Kasumi-1 (cell line): ENCODE measurements at places on chromosomes 7 and 10.

GRCh38 chr7:16098585-16099179, 322.7 kb downstream of the CRPPA start:
- peak; percentile 13 for DNase-seq

DNA sequence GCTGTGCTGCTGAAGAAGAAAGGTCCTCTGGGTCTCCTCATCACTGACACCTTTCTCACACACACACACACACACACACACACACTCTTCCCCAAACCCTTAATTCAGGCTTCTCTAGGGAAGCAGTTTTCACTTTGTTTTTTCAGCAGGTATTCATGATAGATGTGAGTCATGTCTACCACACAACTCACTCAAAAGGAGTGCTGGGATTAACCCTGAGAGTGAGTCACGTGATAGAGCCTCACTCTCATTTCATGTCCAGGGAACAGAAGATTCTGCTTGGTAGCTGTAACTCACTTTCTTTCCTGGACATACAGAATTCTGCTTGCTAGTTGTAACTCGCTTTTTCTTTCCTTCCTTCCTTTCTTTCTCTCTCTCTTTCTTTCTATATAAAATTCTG, 45.4 kb downstream of the VIM start:
- DNase-seq = no peak

DNA sequence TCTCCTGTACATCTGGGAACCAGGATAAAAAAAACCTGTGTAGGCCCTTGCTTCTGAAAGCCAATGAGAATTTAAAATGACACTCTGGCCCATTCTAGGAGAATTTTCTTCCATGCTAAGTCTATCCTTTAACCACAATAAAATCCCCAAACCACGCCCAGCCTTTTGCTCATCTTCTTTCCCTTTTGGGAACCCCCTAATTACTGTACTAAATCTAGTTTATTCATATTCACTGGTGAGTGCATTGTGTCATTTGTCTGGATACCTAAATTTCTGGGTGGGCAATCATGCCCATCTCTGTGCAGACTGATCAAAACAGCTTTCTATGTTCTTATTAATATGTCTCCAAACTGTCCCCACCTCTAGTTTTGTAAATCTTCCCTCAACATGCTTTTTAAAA, 11.7 kb upstream of the CDK14 start:
- DNase-seq = no peak

DNA sequence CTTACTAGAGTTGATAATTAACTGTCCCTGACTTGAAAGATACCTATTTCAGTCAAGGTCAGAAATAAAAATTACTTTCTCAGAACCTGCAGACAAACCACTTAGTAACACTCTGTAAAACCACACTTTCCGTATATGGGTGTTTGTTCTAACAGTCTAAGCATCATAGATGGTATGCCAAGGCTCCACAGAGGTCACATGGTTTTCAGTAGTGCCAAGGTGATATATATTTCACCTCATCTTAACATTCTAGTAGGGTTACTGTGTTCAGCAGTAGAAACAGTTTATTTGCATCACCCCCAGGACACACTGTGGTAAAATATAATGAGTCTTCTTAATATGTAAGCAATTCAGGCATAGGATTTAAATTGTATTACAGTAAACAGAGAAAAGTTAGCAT, 61.5 kb downstream of the KCND2 start:
- no peak for DNase-seq

GRCh38 chr10:35635576-35635975, 6.5 kb downstream of the FZD8 start:
- peak; percentile 94 for DNase-seq

- no peak for DNase-seq
Measured at GRCh38 chr7:81604075-81604807, 165.6 kb downstream of the HGF start.

GRCh38 chr7:102101111-102101551, 185.5 kb upstream of the SH2B2 start:
- DNase-seq = no peak

GRCh38 chr7:130756316-130756715, 22.3 kb upstream of the KLF14 start:
- no peak for DNase-seq

GRCh38 chr10:71643904-71644303, 75.7 kb downstream of the C10orf105 start:
- no peak for DNase-seq

DNA sequence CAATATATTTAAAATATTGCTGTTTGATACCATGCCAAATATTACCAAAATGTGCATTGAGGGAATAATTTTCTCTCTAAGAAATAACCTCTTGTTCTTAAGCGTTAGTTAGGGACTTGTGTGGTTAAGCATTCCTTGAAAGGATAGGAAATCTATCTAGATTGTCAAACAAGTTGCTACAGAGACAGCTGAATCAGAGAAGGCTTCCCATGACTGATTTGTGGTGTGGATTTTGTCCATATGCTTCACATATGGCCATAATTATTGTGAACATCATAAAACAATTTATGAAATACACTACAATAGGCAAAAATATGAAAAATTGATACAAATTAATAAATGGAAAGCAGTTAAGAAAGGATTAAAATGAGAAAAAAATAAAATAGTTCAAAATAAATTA, 96.3 kb downstream of the GNAT3 start:
- no peak for DNase-seq

DNA sequence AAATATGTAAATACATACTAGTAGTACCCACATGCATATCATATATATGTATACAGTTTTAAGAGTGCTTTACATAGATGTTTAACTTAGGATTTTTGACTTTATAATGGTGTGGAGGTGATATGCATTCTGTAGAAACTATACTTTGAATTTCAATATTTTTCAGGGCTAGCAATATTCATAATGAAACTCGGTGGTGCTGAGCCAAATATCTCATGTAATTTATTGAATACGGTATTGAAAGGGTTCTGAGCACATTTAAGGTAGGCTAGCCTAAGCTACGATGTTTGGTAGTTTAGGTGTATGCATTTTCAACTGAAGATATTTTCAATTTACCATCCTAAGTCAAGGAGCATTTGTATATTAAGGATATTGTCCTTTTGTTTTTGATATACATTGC, 36.0 kb downstream of the ZNRF2 start:
- DNase-seq = no peak

DNA sequence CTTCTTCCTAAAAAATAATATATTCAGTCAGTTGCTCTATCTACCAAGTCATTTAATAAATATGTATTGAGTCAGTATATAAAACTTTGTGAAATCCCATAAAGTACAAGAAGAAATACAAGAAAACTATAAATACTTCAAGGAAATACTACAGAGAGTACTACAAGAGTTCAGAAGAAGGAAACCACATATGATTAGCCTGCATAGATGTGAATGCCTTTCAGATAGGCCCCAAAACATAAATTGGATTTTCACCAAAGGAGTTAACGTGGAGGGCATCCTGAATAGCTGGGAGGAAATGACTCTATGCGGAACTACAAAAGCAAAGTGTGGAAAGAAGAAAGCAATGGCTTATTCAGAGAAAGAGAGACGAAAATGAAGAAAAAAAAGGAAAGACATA, 120.1 kb downstream of the LRRN3 start:
- no peak for DNase-seq

GRCh38 chr7:80731281-80731680, 92.8 kb downstream of the CD36 start:
- DNase-seq = no peak

DNA sequence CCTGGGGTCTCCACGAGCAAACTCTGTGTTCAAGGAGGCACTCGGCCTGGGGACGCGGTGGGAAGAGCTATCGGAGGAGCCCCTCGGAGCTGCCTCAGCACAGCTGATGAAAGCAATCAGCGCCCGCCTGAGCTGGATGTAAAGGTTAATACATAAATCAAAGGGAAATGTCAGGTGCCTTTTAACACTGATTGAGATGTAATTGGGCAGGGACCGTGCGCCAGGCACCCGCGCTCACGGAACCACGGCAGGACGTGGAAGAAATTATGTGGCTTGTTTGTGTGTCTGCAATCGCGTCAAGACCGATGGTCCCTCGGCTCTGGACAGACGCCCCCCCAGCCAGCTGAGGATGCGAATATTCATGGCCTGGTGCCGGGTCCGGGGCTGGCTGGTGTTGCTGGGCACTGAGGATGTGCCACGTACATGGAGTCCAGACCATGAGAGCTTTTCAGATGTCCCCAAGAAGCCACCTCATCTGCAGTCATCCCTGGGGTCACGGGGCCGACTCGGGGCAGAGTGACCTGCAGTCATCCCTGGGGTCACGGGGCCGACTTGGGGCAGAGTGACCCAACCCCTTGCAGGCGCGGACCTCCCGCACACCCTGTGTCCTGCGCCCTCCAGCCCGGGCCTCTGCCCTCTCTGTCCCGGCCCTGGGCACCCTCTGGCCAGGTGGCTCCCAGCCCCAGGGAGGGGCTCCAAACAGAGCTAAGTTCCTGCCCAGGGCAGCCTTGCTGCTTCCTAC, 15.6 kb downstream of the FOXL3 start:
- DNase-seq = no peak

GRCh38 chr7:141999058-141999623, 3.5 kb downstream of the MGAM start:
- DNase-seq = no peak

DNA sequence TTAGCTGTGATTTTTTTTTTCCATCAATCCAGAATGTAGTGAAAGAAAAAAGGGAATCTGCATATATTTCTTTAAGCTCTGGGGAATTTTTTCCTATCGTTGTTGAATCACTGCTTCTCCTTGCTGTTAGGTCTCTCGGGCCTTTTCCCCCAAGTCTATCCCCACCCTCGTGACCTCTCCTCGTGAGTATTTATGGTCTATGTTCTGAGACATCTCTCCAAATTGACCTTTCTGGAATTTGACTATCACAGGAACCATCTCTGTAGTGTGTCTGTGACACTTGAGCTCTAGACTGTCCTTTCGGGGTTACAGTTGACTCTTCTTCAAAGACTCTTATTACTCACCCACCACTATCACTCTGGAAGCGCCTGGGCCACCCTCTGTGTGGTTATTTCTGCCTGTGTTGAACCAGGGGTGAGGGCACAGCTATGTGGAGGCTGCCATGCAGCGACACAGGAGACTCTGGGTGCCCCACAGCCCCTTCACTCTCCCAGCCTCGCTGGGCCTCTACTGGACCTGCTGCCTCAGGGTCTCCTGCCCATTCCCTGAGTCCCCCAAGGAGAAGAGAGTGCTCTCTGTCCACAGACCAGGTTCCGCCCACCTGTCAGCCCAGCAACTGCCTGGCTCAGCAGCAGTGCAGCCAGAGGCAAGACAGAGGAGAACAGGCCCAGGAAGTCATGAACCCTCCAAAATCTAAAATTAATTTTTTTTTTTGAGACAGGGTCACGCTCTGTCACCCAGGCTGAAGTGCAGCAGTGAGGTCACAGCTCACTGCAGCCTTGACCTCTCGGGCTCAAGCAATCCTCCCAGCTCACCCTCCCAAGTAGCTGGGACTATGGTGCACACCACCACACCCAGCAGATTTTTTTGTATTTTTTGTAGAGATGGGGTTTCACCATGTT, 45.7 kb upstream of the PTPRN2 start:
- no peak for DNase-seq

GRCh38 chr10:93821051-93821772, 63.5 kb downstream of the LGI1 start:
- DNase-seq = peak; percentile 80

DNA sequence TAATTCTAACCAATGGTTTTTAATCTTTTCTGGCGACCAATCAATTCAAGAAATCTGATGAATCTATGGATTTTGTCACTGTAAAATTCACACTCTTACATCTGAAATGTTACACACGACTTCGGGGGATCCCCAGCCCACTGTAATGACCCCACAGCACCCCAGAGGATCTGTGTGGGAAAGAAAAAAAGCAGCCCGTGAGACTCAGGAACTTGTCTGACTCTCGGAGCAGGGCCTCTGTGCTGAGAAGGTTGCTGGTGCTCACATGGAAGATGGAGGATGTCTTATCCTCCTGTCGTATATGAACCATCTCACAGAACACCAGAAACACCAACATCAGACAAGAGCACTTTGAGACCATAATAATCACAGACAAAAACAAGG, 228.4 kb upstream of the INHBA start:
- no peak for DNase-seq

- DNase-seq = no peak
Measured at GRCh38 chr7:1558181-1558811, 2.3 kb upstream of the TMEM184A start.

DNA sequence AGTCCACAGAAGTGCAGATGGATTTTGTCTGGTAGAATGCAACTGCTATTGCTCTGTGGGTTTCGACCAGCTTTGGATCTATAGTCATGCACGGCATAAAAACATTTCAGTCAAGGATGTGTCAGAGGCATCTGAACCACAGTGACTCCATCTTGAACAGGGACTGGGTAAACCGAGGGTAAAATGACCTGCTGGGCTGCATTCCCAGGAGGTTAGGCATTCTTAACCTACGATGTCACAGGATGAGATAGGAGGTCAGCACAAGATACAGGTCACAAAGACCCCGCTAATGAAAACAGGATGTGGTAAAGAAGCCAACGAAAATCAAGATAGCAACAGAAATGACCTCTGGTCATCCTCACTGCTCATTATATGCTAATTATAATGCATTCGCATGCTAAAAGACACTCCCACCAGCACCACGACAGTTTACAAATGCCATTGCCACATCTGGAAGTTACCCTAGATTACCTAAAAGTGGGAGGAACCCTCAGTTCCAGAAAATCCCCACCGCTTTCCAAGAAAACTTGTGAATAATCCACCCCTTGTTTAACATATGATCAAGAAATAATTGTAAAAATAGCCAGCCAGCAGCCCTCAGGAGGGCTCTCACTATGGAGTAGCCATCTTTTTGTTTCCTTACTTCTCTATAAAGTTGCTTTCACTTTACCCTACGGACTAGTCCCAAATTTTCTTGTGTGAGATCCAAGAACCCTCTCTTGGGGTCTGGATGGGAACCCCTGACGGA, 50.7 kb upstream of the CPXM2 start:
- no peak for DNase-seq

DNA sequence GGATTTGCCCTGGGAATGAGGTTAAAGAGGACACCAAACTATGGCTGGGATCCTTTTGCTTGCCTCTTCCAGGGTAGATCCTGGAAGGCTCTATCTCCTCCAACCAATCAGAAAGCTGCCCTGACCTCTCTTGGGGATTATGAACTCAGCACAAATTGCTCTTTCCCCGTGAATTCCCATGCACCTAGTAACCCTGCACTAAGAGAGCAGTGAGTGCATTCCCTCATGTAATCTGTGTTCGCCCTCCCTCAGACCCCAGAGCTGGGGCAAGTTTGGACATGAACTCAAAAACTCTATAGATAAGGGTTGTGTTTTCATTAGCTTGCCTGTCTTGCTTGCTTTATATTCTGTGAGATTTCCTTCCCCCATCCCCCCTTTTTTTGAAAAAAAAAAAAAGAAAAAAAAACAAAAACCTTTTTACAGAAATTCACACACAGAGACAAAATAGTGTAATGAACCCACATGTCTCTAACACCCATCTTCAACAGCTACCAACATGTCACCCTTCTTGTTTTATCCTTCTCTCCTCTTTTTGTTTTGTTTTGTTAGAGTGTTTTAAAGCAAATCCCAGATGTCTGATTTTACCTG, 225.5 kb upstream of the TCF7L2 start:
- no peak for DNase-seq
